Esophagus squamous epithelium (tissue), 5 donors: ENCODE measurements at places on chromosomes 11 and 22.

DNA sequence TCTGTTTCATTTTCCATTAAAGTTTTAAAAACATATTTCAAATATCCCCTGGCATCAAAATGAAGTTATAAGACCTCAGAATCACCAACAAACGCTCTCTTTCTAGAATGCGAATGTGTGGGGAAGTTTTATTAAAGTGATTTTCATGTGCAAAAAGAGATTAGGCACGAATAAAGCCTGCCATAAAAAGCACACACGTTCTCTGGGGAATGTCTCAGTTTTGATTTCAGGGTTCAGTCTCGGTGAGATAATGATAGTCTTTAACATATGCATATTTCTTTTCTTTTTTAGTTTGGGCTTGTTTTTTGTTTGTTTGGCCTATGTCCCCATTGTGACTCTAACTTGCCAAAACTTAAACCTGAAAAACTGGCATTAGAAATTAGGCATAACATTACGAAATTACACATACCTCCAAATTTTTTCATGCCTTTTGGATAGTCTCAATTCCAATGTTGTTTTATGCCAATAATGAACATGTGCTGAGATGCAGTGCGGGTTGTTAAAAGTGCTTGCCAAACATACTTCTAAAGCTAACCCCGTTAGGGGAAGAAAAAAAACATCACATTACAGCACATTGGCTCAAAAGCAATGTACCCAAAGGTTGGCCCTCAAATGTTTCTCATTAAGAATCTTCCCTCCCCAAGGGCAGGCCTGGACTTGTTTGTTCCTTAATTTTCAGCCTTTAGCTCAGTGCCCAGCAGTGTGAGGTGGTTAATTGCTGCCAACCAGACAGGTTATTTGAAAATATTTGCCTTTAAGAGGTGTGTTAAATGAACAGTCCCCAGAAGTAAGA is 33.2 kb upstream of the FBLN1 start:
- no peak for DNase-seq

DNA sequence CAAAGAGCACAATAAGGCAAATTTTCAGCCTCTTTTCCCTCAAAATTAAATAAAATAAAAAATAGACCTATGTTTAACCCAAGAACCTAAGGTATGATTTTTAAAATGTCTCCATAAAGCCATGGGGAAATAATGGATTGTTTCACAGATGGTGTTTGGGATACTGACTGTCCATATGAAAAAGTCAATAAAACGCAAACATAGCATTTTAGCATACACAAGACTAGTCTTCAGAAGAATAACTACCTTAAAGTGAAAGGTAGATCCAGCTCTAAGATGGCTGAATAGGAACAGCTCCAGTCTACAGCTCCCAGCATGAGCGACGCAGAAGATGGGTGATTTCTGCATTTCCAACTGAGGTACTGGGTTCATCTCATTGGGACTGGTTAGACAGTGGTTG is 16.1 kb downstream of the PTH start:
- DNase-seq, result no peak

GRCh38 chr22:37205046-37205445 is 7.2 kb downstream of the SSTR3 start:
- no peak for DNase-seq

DNA sequence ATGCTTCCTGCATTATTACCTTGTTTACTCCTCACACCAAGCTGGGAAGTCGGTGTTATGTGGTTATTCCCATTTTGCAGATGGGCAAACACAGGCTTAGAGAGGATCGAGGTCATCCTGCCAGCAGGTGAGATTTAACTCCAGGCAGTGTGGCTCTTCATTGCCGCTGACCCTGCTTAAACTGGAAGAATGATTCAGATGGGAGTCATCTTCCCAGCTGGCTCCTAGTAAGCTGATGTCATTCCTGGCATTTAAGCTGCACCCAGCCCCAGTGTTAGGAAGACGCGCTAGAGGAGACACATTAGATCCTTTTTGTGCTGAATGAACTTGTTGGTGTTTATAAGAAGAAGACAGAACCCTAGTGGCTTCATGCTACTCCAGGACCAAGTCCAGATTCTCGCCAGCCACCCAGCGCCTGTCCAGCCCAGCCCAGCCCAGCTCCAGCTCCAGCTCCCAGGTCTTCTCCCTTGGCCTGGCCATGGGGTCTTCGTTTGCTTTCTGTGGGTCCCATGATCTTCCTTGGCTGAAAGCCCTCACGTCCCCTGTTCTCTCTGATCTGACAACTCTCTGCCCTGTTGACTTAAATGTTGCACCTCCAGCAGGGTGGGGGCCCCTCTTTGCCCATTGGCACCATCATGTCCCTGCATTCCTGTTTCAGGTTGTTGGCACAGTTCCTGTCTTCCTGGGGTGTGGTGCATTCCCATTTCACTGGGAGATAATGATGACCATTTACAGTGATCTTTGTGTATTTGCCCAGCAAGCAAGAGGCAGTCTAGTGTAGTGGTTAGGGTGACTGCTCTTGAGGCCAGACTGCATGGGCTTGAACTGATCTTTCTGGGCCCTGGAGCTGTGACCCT is 13.6 kb downstream of the PARVB start:
- DNase-seq, result no peak

DNA sequence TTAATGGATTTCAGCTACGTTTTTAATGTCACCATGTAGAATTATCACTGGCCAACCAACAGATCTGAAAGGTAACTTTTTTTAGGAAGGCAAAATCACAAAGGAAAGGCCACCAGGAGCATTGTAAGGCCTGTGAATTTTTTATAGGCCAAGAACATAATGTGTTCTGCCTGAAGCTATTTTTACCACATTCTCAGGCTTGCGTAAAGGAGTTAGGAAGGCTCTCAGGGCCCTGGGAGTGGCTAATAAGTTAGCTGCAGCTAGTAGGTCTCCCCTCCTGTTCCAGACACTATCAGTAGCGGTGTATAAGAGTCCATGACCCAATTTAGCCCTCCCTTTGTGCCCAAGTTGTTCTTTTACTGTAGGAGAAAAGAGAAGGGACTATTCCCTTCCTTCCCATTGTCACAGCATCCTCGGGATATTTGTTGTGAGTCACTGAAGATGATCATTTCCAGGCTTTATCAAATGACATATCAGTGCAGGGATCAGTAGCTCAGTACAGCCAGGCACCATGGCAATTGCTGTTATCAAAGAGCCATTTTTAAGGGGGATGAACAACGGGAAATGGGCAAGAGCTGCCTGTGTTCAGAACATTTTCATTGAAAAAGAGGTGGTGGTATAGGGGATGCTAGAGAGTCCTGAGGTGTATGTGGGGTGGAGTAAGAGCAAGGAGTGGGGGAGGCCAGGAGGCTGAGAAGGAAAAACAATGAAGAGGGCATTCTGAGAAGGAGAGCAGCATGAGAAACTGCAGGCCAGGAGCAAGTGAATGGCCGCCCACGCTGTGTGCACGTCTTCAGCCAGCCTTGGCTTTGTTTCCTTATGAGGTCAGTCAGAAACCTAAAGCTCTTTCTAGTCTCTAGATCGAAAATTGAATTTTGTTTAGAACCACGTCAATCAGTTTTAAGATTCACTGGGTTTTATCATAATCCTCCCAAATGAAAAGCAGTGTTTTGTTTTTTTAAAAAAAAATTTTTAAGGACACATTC is 940.3 kb downstream of the NTM start:
- no peak for DNase-seq

- DNase-seq, result no peak
These were observed 5.4 kb upstream of the KCNJ4 start for GRCh38 chr22:38460426-38460840.

DNA sequence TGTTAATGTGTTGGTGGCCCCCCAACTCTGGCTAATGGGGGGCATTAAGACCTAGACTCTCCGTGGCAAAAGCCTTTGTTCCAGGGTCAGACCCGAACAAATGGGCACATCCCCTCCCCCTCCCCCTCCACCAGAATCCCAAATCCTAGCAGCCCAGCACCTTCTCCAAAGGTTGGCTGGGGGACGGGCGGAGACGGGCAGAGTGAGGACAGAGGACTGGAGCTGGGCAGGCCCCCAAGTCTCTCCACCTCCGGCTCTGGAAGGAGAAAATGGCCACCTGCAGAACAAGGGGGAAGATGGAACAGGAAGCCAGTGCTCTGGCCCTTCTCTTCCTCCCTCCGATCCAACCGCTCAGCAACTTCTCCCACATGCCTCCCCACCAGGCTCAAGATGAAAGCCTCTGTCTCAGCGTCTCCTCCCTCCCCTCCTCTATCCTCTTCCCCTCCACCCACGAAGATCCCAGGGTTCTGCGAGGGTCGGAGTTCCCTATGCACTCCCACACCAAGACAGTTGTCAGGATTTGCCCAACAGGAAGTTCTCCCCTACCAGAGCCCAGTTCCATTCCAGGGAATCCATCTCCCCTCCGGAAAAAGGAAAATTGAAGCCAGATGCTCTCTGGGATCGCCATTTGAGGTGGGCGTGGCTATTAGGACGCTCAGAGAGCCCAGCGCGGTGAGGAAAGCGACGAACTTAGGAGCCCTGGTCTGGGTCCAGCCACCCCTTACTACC is 20.1 kb downstream of the ADA2 start:
- no peak for DNase-seq

GRCh38 chr11:45180848-45181192 is 34.4 kb downstream of the PRDM11 start:
- no peak for DNase-seq

GRCh38 chr11:1521382-1522080 is 35.0 kb upstream of the MOB2 start:
- DNase-seq, result no peak

DNA sequence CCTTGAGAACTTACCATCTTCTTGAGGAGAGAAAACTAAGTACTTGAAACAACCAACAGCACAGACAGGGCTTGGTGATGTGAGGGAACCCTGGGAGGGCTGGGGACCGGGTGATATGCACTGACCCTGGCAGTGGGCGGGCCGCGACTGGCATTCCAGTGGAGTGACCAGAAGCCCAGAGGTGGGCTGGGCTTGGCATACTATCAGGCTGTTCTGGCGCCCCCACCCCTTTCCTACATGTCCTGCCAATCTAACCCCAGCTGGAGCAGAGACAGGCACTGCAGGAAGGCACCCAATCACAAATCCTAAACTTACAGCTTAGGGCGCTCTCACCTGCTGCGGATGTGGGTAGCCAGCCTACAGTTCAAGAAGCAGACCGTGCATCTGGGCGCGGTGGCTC is 54.0 kb upstream of the GCAT start:
- DNase-seq, result no peak

- DNase-seq, result no peak
These were observed 50.6 kb downstream of the FAM181B start for GRCh38 chr11:82683029-82683428.

DNA sequence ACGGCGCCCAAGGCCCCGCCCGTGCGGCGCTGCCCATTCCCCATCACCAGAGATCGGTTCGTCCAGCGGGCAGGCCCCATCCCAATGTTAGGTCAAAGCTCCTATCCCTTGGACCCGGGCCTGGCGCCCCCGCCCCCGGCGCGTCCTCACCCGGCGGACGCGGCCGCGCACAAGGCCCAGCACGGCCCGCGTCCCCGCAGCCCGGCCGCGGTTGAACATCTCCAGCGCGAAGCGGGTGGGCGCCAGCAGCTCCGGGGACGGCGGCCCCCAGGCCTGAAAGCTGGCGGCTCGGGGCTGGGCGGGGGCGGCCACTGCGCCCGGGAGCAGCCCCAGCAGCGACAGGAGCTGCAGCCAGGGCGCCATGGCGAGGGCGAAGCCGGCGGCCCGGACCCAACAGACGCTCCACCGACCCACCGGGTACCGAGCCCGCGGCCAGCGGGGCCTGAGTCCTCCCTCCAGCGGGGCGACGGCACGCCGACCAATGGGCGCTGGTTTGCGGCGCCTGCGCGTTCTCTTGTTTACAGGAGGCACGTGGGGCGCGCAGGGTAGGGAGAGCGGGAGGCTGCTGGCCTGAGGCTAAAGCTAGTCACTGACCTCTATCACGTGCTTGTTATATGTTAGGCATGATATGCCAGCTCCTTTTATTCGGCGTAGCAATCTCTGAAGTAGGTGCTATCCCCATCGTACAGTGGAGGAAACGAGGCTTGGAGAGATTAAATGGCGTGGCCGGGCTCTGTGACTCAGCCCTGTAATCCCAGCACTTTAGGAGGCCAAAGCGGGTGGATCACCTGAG is at the start of gene CTSF:
CTSF (minus strand) TSS at position 483 of the 793 bp plus-strand sequence; CDS start at position 363, 120 bp downstream.
- no peak for DNase-seq

- no peak for DNase-seq
These were observed 1.5 kb upstream of the NDUFS8 start for GRCh38 chr11:68028802-68029545.

DNA sequence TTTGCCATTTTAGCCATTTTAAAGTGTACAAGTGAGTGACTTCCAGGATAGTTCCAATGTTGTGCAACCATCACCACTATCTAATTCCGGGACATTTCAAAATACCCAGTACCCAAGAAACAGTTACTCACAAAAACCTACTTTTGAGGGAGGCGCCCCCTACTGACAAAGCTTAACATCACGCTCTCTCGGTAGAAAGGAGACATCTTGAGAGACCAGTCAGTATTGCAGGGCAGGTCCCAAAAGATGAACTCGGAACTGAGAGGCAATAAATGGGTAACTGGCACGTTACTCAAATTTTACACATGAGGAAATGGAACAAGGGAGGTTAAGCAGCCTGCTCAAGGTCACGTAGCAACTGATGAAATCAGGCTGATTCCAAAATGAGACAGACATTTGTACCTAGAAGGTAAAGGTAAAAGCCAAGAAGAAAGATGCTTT is 50.0 kb upstream of the POU2AF1 start:
- DNase-seq, result no peak
